ENCODE measurements at places on chromosomes 13 and 19.

GRCh38 chr19:31099515-31100205, 249.6 kb downstream of the TSHZ3 start:
- no peak for DNase-seq

- DNase-seq = no peak
These were observed 699 bp downstream of the MEGF8 start for GRCh38 chr19:42325896-42326771.

- no peak for DNase-seq
These were observed 648.5 kb downstream of the PCDH9 start for GRCh38 chr13:66581675-66582074.

GRCh38 chr19:18153556-18154134, 682 bp downstream of the PIK3R2 start:
- DNase-seq = peak; percentile 8

- no peak for DNase-seq
These were observed 8.4 kb upstream of the ECH1 start for GRCh38 chr19:38839816-38840582.
